ENCODE measurements at places on chromosomes 3 and 15.

- no peaks in the 10 kb centered on the region for H3K27me3 ChIP-seq
- no peak for DNase-seq
- H3K36me3 ChIP-seq: peaks cover 4% of the 10 kb centered on the region
- H3K4me3 ChIP-seq: no peak overlapping the region
- H3K27ac ChIP-seq: no peak overlapping the region
- H3K4me1 ChIP-seq: no peaks in the 10 kb centered on the region
These were observed 97.7 kb downstream of the RPL39L start for GRCh38 chr3:187041362-187042307.

DNA sequence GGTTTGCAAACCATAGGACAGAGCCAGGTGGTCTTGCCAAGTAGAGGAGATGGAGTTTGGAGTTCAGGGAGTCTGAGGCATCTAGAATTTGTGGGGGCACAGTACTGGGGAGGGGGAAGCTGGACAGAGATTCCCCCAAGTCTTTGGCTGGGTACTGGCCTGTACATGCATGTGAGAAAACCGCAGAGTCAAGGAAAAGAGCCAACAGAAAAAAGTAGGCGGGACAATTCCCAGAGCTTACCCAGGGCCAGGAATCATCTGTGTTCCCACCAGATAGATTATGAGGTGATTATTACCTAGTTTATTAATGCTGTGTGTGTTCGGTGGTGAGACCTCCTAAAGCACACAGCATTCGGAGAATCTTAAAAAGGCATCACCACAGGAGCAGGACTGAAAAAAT, 11.3 kb downstream of the LYSMD4 start:
- no peak overlapping the region for H3K4me3 ChIP-seq
- no peaks in the 10 kb centered on the region for H3K27me3 ChIP-seq
- peaks cover 37% of the 10 kb centered on the region for H3K4me1 ChIP-seq
- DNase-seq: no peak
- peaks cover 3% of the 10 kb centered on the region for H3K36me3 ChIP-seq

DNA sequence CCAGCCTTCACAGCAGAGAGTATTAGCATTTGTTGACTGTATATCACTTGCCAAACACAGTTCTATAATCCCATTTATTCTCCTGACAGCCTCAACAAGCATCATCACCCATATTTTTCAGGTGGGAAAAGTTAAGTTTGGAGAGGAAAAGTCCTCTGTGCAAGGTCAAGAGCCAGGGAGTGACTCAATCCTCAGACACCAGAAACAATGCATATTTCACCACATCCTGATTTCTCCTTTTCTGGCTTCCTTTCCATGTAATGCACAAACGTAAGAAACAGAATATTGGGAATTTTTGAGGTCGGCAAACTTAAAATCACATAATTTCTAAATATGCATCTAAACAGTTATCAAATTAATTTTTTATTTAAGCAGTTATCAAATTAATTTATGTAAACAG, 116.0 kb upstream of the GADL1 start:
- H3K4me1 ChIP-seq: no peaks in the 10 kb centered on the region
- no peaks in the 10 kb centered on the region for H3K27me3 ChIP-seq
- no peak for DNase-seq
- no peaks in the 10 kb centered on the region for H3K36me3 ChIP-seq
- no peak overlapping the region for H3K27ac ChIP-seq
- no peak overlapping the region for H3K4me3 ChIP-seq

DNA sequence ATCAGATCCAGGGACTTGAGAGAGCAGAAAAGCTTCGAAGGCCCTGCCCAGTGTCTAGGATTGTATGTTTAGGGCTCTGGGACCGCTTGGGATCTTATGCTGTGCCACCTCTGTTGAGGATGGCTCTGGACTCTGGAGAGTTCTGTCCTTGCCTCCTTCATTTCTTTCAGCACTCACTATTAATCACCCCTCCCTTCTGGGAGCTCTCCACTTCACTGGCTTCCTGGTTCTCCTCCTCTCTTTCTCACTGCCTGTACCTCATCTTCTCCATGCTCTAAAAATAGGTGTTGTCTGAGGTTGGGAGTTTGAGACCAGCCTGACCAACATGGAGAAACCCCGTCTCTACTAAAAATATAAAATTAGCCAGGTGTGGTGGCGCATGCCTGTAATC, 17.3 kb downstream of the MAPKBP1 start:
- no peak for DNase-seq
- H3K4me1 ChIP-seq: peaks cover 39% of the 10 kb centered on the region
- no peaks in the 10 kb centered on the region for H3K36me3 ChIP-seq
- no peak overlapping the region for H3K27ac ChIP-seq
- no peak overlapping the region for H3K4me3 ChIP-seq

Measured in muscle of leg (tissue), 16 donors.